Pulmonary artery endothelial cell (primary cell): ENCODE measurements at places on chromosomes 4 and X. TPM values are rescaled to one million over a fixed set of nuclear protein-coding genes. Genes with fewer than 3 reads are reported as not detected.

The XAGE1A gene
- total RNA-seq: not detected in 2 replicates

- no peak for DNase-seq
Measured at GRCh38 chrX:134202561-134202960, 34.4 kb upstream of the CCDC160 start.

DNA sequence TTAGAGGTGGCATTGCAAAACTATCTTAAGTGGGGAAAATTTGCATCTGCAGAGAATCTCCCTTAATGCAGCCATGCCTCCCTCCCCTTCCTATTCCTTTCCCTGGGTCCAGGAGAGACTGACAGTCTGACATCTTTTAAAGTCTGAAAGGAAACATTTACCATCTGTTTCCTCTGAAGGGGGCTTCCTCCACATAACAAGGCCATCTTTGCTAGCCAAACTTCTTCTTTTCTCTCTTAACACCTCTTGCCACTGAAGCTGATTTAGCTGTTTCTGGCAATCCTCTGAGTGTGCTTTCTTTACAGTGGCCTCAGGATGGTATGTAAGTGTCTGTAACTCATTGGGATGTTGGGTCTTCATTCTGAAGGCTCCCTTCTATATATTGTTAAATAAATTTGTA, 34.6 kb upstream of the AADAT start:
- DNase-seq: no peak

GRCh38 chrX:109553862-109554261, 17.2 kb downstream of the NXT2 start:
- no peak for DNase-seq

- DNase-seq: no peak
Measured at GRCh38 chr4:14783011-14783877, 219.0 kb upstream of the CPEB2 start.

DNA sequence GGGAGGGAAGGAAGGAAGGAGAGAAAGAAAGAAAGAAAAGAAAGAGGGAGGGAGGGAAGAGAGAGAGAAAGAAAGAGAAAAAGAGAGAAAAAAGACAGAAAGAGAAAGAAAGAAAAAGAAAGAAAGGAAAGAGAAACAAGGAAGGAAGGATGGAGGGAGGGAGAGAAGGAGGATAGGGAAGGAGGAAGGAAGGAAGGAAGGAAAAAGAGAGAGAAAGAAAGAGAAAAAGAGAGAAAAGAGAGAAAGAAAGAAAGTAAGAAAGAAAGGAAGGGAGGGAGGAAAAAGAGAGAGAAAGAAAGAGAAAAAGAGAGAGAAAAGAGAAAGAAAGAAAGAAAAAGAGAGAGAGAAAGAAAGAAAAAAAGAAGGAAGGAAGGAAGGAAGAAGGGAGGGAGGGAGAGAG, 105.8 kb upstream of the RBPJ start:
- DNase-seq: no peak

GRCh38 chrX:110226931-110227330, 91.0 kb downstream of the AMMECR1 start:
- DNase-seq: no peak

- no peak for DNase-seq
Measured at GRCh38 chrX:149074398-149074797, 430.7 kb downstream of the IDS start.
